ENCODE measurements at places on chromosomes 3 and 15.

DNA sequence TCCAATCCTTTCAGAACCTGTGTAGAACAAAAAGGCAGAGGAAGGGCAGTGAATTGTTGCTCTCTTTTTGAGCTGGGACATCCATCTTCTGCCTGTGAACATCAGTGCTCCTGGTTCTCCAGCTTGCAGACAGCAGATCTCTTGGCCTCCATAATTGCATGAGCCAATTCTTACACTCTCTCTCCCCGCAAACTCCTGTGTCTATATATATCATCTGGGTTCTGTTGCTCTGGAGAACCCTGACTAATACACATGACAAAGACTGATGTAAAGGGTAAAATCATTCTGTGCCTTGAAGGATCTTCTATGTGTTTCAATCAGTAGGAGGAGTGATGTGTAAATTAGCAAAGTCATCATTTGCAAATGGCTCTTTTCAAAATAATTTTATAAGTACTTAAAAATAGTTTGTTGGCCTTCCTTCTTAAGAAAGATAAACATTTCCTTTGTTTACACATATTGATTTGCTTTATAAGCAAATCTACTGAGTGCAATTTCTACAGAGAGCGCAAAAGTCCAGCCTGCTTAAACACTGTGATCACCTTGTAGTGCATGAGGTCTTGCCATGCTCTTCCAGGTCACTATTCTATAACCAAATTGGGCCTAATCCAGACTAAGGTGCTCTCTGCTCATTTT is 154.9 kb upstream of the ANKRD28 start:
- peak; percentile 56 for DNase-seq

- DNase-seq, result no peak
These were observed 1.6 kb downstream of the PTX3 start for GRCh38 chr3:157438194-157438730.

GRCh38 chr3:42608581-42608980 is 8.1 kb downstream of the NKTR start:
- peak; percentile 21 for DNase-seq

DNA sequence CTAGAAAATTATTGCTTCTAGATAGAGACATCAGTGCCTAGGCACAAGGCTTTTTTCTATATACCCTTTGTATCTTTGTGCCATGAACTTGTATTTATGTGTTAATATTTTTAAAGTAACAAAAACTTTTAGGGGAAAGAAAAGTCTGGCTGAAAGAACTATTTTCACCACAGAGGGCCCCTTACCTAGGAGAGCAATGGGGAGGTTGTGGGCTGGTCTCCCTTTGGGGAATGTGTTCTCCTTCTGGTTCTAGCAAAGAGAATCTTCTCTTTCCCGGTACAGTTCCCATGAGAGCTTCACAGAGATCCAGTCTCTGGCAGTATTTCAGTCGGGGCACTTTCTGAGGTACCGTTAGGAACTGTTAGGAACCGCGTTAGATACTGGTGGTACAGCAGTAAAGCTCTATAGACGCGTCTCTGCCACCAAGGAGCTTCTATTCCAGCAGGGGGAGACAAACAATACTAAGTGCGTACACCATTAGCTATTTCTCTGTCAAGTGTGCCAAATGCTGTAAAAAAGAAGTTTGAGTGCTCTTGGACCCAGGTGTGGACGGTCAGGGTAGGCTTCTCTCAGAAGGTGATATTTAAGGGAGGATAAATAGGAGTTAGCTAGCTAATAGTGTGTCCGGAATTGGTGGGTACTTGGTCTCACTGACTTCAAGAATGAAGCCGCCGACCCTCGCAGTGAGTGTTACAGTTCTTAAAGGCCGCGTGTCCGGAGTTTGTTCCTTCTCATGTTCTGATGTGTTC is 4.6 kb upstream of the EPB42 start:
- peak; percentile 63 for DNase-seq

Measured in IMR-90 (cell line).